Stimulated activated CD8-positive, alpha-beta memory T cell treated with anti-CD3 and anti-CD28 coated beads, Interleukin-4, amount 100 ng/mL, for 1 hour (primary cell): ENCODE measurements at places on chromosomes 6 and 20.
A peak's percentile ranks its signal among the peaks of the same experiment; 100 is the strongest.

GRCh38 chr20:51470907-51471411 lies 71.6 kb downstream of the NFATC2 start:
- no peak for DNase-seq

GRCh38 chr6:31143148-31143547 lies 4.3 kb upstream of the PSORS1C2 start:
- DNase-seq, result no peak

DNA sequence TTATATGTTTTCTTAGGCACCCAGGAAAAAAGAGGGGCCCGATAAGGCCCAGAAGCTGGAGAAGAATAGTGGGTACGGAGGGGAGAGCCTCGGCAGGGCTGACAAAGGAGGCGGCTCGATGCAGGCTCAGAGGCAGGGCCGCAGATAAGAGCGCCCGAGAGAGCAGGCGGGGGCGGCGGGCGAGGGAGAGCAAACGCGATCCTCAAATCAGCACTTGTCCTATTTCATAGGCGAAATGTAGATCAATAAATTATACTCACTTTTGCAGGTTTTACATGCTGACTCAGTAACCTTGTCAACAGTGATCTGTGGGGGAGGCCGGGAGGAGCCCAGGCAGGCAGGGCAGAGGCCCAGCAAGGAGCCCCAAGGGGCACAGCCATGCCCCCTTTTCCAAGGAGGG lies 42.6 kb downstream of the GRM4 start:
- DNase-seq, result no peak

DNA sequence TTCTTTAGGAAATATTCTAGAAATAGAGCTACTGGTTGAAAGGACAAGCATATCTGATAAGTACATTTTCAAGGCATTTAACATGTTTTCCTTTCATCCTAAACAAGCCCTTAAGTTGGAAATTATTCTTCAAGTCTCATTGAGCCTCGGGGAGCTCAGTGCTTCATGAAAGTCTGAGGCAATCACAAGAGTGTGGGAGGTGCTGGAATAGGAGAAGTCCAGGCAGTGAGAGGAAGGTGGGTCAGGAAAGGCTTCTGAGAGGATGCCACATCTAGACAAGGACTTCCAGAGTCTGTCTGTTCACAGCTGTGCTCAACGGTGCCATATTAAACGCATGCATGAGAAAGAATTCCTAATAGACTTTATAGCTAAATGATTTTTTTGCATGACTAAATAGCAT lies 69.8 kb downstream of the CD83 start:
- no peak for DNase-seq

GRCh38 chr6:8948733-8949132 lies 513.4 kb upstream of the SLC35B3 start:
- DNase-seq, result no peak

DNA sequence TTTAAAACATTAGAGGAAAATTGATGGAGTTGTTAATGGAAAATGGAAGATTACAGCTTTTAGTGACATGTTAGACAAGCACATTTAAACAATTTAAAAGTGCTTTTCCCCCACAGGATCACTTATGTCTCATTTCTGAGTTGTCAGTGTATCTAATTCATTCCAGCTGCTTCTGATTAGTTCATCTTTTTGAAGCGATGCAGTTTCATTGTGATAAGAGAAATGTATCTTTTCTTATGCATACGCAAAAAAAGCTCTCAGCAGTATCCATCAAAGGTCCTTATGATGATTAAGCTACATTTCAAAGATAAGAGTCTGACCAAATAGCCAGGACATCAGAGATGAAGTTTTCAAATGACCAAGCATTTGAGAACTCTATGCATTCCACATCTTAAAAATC lies 572.6 kb upstream of the SYNCRIP start:
- DNase-seq, result no peak

DNA sequence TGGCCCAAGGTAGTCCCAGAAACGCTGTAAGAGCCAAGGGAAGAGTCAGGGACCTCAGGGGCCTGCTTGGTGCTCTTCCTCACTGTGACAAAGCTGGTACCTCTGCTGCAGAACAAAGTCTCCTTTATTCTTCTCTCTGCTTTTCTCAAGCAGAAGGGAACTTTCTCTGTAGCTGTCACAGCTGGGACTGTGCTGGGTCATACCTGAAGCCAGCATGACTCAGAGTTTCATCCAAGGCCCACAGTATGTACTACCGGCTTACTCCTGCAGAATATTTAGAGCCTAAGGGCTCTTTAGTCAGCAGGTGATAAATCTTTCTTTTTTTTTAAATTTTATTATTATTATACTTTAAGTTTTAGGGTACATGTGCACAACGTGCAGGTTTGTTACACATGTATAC lies 183.2 kb downstream of the TINAG start:
- no peak for DNase-seq

DNA sequence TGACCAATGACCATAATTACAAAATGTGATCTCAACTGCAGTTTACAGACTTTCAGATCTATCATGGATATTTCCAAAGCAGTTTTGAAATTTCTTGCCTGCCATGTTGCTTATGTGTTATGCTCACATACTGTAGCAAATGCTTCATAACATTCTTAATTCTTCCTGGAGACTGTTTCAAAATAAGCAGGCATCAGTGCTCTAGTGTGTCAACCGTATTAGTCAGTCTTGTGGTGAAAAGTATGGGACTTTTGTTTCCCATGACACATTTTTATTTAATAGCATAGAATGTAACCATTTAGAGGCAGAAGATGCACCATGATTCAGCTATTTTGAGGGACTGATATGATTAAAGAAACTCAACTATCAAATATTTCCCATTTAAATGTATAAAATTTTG lies 1.7 kb downstream of the POPDC3 start:
- DNase-seq, result no peak

- no peak for DNase-seq
Observed at GRCh38 chr20:20085071-20085470, 32.7 kb downstream of the CFAP61 start.

DNA sequence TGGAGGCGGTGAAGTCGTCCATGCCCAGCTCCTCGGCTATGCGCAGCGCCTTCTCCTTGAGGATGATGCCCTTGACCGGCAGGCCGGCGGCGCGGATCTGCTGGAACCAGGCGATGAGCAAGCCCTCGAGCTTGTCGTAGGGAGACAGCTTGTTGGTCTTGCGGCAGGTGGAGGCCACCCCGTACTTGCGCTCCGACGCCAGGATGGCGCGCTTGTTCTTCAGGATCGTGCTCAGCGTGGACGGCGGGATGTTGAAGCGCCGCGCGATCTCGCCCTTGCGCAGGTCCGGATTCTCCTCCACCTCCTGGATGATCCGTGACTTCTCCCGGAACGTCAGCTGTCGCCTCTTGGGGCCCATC lies 435 bp downstream of the CENPB start:
- no peak for DNase-seq

- DNase-seq, result no peak
Observed at GRCh38 chr6:143966312-143966711, 41.7 kb downstream of the PLAGL1 start.

DNA sequence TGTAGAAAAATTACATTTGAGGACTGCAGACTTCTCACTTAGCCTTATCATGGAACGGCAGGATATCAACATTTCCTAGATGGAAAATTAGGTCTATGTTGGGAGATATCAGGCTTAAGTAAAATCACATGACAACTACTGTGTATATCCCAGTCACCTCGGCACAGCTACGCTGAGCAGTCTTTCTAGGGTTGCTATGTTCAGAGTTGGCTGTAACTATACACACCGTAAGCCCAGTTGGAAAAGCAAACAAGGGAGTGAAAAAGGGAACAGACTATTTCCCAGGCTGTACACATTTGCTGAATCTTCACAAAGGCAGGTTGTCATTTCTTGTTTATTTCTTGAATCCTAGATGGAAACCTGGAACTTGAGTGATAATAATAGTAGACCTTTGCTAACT lies 80.7 kb upstream of the PTPRK start:
- no peak for DNase-seq

DNA sequence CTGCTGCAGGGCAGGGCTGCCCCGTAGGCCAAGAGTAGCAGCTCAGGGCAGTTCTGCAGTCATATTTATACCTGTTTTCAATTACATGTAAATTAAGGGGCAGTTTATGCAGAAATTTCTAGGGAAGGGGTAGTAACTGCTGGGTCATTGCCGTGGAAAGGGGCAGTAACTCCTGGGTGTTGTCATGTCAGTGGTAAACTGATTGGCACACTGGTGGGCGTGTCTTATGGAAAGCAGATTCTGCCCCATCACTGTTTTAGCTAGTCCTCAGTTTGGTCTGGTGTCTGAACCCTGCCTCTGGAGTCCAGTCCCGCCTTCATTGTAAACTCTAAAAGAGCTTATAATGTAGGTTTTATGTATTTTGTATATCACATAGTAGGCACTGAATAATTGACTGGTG lies 22.1 kb downstream of the MAP3K4 start:
- DNase-seq, result no peak

GRCh38 chr6:152100183-152100618 lies 292.7 kb downstream of the ESR1 start:
- DNase-seq, result no peak

DNA sequence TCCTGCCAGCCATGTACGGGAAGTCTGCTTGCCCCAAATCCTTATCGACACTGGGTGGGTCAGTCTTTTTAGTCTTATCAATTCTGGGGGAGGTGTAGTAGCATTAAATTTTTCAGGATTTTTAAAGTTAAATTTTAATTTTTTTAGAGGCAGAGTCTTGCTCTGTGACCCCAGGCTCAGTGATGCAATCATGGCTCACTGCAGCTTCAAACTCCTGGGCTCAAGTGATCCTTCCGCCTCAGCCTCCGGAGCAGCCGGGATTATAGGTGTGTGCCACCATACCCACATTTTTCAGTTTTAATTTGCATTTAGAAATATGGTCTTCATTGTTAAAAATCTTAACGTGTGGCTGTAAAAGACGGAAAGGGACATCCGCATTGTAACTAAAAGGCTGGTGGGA lies 51.9 kb downstream of the BANF2 start:
- no peak for DNase-seq

DNA sequence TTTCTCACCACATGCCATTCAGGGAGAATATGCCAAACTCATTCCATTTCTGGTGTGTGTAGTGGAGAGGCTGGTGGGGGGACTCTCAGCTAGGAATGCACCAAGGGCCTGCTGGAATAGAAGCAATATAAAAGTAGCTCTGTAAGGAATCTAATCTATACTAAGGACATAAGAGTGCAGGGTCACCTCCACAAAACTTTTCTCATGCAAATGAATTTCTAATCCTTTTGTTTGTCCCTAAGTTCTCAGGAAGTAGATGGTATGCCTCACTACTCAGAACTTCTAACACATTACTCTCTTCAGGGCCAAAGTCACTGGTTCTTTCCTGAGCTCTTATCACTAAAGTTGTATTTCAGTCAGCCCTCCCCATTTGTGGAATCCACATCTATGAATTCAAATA lies 427.2 kb downstream of the C6orf118 start:
- DNase-seq, result no peak

- DNase-seq, result no peak
Observed at GRCh38 chr20:57650756-57651483, 30.7 kb upstream of the ZBP1 start.

GRCh38 chr6:159008656-159009288 lies 8.8 kb upstream of the RSPH3 start:
- no peak for DNase-seq

DNA sequence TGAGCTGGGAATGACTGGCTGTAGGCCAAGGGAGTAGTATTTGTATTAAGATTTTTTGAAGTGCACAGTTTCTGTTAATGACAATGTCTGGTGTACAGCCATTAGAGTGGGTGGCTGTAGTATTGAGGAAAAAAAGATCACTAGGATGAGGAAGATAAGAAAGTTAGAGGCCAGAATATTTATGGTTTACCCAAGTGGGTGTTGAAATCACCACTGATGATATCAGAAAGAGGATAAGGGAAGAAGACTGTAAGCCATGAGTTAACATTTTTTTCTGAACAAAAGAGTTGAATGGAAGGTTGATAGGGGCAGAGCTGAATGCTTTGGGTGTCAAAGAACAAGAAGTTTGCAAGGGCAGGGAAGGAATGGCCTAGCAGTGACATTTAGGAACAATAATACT lies 104.7 kb downstream of the PRDM13 start:
- DNase-seq, result no peak

- no peak for DNase-seq
Observed at GRCh38 chr6:30972816-30973215, 10.7 kb upstream of the MUC21 start.

DNA sequence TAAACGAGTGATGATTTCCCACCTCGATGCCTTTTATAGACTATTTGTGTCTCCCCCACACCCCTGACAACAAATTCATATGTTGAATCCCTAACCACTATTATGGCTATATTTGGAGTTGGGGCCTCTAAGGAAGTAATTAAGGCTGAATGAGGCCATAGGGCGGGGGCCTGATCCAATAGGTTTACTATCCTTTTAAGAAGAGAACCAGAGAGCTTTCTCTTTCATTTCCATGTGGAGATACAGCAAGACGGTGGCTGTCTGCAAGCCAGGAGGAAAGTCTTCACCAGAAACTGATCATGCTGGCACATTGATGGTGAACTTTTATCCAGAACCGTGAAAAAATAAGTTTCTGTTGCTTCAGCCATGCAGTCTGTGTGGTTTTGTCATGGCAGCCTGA lies 38.9 kb upstream of the CLIC5 start:
- no peak for DNase-seq

GRCh38 chr6:7532821-7533220 lies 8.7 kb upstream of the DSP start:
- DNase-seq, result no peak

DNA sequence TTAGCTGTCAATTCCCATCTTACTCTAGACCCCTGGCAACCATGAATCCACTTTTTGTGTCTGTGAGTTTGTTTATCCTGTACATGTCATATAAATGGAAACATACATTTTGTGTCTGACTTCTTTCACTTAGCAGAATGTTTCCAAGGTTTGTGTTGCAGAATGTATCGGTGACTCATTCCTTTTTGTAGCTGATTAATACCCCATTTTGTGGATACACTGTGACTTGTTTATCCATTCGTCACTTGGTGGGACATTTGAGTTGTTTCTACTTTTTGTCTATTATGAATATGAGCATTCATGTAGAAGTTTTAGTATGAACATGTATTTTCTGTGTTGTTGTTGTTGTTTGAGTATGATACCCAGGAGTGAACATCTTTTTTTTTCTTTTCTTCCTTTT lies 21.4 kb downstream of the CDYL start:
- no peak for DNase-seq

DNA sequence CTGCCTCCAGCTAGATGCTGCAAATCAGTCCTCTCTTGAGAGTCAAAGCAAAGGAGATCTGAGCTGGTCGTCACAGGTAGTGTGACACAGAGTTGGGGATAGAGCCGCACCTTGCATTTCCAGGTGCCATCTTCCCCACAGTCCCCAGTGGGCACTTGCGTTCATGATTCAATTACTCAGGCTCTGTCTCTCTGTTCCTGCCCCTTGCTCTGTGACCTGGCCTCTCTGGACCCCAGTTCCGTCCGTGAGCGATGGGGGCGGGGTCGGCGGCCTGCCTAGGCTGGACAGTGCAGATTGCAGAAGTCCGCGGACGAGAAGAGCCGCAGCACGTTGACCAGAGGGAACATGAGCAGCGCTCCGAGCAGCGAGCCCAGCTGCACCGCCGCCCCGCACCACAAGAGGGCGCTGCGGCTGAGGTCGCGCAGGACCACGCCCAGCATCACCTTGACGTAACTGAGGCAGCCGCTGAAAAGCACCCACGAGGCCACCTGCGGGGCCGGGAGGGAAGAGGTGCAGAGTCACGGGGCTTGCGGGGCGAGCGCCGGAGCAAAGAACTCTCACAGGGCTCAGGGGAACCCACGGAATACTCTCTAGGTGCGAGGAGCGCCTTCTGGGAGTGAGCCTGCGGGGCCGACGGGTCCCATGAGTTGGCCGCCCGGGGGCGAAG lies 7.4 kb downstream of the SLC52A3 start:
- no peak for DNase-seq

- peak; percentile 11 for DNase-seq
Observed at GRCh38 chr6:129936329-129937165, 75.4 kb upstream of the TMEM244 start.

GRCh38 chr6:151001387-151002056 lies 136.0 kb downstream of the MTHFD1L start:
- no peak for DNase-seq
